Gastroesophageal sphincter (tissue), 4 donors: ENCODE measurements at places on chromosomes 12 and 14. TPM values are rescaled to one million over a fixed set of nuclear protein-coding genes. Genes with fewer than 3 reads are reported as not detected.
A peak's percentile ranks its signal among the peaks of the same experiment; 100 is the strongest.

DNA sequence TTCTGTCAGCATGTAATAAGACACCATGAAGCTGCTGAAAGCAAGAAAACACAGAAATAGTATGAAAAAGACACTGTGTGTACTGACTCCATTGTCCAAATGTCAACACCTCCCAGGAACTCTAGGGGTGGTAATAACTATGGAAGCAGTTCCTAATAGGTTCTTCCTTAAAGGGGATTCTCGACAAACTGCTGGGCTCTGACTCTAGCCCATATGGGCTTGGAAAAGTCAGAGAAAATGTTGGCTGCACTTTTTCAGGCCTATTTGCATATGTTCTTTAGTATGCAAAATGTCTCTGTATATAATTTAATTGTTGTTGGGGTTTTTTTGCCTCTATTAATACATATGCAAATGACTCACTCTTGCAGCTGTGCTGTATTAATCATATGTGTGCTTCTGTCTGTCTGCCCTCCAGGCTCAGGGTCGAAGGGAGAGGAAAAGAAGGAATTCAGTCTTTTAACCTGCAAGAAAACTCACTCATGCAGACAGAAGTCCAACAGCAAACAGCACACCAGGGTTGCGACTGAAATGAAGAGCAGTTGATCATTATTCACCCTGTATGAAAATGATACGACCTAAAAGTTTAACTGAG is 317.6 kb downstream of the SOX5 start:
- no peak for ATAC-seq
- no peaks in the 10 kb centered on the region for H3K27me3 ChIP-seq
- no peaks in the 10 kb centered on the region for H3K4me1 ChIP-seq
- H3K4me3 ChIP-seq = no peak overlapping the region
- no peaks in the 10 kb centered on the region for H3K36me3 ChIP-seq

DNA sequence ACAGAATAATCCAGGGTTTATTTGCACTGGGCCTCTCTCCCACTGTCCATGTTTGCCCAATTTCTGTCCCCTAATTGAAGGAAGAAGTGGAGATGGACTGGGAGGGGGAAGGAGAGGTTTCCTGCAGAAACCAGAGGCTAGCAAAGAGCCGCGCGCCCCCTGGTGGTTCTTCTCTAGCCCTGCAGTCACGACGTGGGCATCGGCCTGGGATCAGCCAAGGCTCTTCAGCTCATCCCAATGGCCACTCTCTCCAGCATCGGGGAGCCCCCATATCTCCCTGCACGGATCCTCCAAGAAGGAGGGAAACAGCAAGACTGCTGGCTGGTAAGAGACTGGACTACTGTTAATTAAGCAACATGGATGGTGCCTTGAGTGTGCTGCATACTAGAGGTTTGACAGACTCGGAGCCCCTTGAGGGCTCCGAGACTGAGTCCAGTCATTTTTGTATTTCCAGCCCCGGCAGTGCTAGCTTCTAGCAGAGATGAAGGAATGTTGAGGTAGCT is 18.7 kb downstream of the ZBTB39 start:
- no peaks in the 10 kb centered on the region for H3K4me1 ChIP-seq
- H3K36me3 ChIP-seq = no peaks in the 10 kb centered on the region
- no peak overlapping the region for H3K4me3 ChIP-seq
- no peak overlapping the region for H3K27ac ChIP-seq

DNA sequence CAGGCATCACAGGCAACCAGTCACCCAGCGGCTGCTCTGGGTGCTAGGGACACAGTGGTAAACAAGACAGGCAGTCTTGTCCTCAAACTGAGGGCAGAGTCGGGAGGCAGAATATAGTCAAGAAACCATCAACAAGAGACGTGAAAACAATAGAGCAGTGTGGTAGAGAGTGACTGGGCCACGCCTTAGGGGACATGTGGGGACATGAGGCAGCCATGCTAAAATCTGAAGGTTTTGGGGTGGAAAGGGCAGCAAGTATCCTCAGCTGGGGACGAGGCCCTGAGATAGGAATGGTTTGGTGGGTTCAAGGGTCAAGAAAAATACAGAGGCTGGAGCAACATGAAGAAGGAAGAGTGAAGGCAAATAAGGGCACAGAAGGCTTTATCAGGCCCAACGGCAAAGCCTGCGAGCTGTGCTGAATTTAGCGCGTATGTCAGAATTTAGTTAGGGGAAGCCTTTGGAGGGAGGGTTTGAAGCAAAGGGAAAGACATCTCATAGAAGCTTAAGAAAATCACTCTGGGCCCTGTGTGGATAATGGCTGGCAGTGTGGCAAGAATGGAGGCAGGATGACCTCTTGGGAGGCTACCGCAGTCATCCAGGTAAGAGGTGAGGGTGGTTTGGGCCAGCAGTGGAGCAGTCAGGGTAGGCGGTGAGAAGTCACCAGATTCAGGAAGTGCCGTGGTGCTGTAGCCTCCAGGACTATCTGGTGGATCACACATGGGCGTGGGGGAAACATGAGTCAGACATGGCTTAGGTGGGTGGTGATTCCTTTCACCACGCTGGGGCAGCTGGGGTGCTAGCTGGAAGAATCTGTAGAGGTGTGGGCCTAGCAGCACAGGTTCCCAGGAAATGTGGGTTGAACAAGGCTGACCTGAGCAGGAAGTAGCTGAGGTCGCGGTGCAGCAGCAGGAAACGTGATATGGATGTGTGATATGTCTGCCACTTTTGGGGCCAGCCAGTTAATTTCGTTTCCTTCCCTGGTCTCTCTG is 3.0 kb downstream of the EVL start:
- no peaks in the 10 kb centered on the region for H3K27me3 ChIP-seq
- no peak overlapping the region for H3K4me3 ChIP-seq
- H3K4me1 ChIP-seq = no peaks in the 10 kb centered on the region
- ATAC-seq = peak; percentile 29
- peak overlapping the region; percentile 25 for H3K27ac ChIP-seq
- H3K36me3 ChIP-seq = no peaks in the 10 kb centered on the region

DNA sequence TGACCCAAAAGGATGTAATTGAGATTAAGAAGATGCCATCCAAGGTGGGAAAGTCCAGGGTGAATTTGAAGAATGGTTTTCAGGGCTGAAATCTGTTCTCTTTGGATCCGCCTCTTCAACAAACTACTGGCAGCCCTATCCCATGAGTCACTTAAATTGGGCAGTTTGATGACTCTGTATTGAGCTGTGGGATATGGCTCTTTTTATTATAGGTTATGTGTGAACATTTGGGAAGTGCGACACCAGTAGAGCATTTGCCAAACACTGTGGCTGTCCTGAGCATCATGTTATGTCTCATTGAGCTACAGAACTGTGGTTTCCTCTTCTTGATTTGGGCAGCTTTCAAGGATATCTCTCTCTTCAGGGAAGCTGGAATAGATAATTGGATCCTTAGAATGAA is 22.3 kb downstream of the IFT43 start:
- no peak overlapping the region for H3K27ac ChIP-seq
- H3K4me3 ChIP-seq = no peak overlapping the region
- ATAC-seq = no peak
- H3K4me1 ChIP-seq = peaks cover 5% of the 10 kb centered on the region

Gene INSM2
- total RNA-seq = not detected

- no peaks in the 10 kb centered on the region for H3K27me3 ChIP-seq
- no peaks in the 10 kb centered on the region for H3K36me3 ChIP-seq
- no peak for ATAC-seq
- H3K4me1 ChIP-seq = no peaks in the 10 kb centered on the region
Measured at GRCh38 chr14:102150083-102150482, 10.4 kb downstream of the WDR20 start.

Gene AQP2
- not detected for total RNA-seq

- no peak for ATAC-seq
- no peak overlapping the region for H3K4me3 ChIP-seq
- no peak overlapping the region for H3K27ac ChIP-seq
- no peaks in the 10 kb centered on the region for H3K27me3 ChIP-seq
Measured at GRCh38 chr14:62001963-62002362, 239.7 kb downstream of the SNAPC1 start.

GRCh38 chr14:21255385-21256101 is 13.7 kb downstream of the HNRNPC start:
- H3K4me3 ChIP-seq = no peak overlapping the region
- H3K4me1 ChIP-seq = peaks cover 25% of the 10 kb centered on the region
- H3K27ac ChIP-seq = no peak overlapping the region
- H3K36me3 ChIP-seq = peaks cover 62% of the 10 kb centered on the region
- no peaks in the 10 kb centered on the region for H3K27me3 ChIP-seq
- no peak for ATAC-seq

- peak overlapping the region; percentile 23 for H3K4me3 ChIP-seq
- no peaks in the 10 kb centered on the region for H3K36me3 ChIP-seq
- no peak overlapping the region for H3K27ac ChIP-seq
- ATAC-seq = no peak
- peaks cover 71% of the 10 kb centered on the region for H3K27me3 ChIP-seq
Measured at GRCh38 chr12:49296034-49296835, 1.3 kb downstream of the PRPH start.

GRCh38 chr12:32454866-32455265 is 55.5 kb downstream of the FGD4 start:
- no peaks in the 10 kb centered on the region for H3K27me3 ChIP-seq
- H3K36me3 ChIP-seq = no peaks in the 10 kb centered on the region
- no peak overlapping the region for H3K4me3 ChIP-seq
- peaks cover 61% of the 10 kb centered on the region for H3K4me1 ChIP-seq
- no peak for ATAC-seq
- peak overlapping the region; percentile 66 for H3K27ac ChIP-seq

DNA sequence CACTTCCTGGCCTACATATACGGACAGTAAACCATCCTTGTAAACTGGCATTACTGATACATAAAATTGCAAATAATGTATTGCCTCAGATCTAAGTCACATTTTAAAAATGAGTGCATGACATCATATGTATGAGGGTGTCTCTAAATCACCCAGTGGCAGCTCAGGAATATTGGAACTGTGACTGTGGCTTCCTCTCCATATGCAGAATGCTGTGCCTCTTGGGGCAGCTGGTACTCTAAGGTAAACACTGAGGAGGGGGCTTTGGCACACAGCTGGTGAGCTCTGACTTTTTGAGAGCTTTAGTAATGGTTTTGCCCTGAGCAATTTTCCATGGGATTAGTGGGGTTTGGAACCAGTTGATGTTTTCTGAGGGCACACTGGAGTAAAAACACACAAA is 263.7 kb downstream of the BMP4 start:
- H3K36me3 ChIP-seq = no peaks in the 10 kb centered on the region
- no peak overlapping the region for H3K27ac ChIP-seq
- ATAC-seq = no peak
- H3K27me3 ChIP-seq = no peaks in the 10 kb centered on the region

DNA sequence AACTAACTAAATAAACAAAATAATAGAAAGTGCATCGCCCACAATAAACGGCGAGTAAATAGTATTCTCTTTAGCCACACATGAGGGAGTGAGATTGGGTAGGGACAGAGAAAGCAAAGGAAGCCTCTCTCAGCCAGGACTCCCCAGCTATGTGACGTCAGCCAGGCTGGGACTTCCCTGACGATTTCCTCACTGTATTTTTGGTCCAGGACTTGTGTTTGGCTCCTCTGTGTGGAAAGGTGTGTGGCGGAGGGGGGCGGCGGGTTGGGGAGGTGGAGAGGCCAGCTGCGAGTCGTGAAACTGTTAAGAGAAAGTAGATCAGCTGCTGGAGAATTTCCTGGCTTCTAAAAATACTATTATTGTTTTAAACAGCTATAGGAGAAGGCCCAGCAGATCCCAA is 1124.6 kb downstream of the AACS start:
- H3K27me3 ChIP-seq = peaks cover 52% of the 10 kb centered on the region
- no peak overlapping the region for H3K27ac ChIP-seq

GRCh38 chr14:101918065-101918989 is 46.0 kb upstream of the DYNC1H1 start:
- peaks cover 87% of the 10 kb centered on the region for H3K36me3 ChIP-seq
- H3K4me1 ChIP-seq = no peaks in the 10 kb centered on the region
- H3K27ac ChIP-seq = no peak overlapping the region
- ATAC-seq = no peak
- no peaks in the 10 kb centered on the region for H3K27me3 ChIP-seq

Gene BMP4
- total RNA-seq = 81.2 TPM

- H3K27me3 ChIP-seq = no peaks in the 10 kb centered on the region
- H3K4me1 ChIP-seq = no peaks in the 10 kb centered on the region
- no peak overlapping the region for H3K4me3 ChIP-seq
- no peak for ATAC-seq
- no peaks in the 10 kb centered on the region for H3K36me3 ChIP-seq
Measured at GRCh38 chr14:72129291-72129690, 197.1 kb downstream of the RGS6 start.

DNA sequence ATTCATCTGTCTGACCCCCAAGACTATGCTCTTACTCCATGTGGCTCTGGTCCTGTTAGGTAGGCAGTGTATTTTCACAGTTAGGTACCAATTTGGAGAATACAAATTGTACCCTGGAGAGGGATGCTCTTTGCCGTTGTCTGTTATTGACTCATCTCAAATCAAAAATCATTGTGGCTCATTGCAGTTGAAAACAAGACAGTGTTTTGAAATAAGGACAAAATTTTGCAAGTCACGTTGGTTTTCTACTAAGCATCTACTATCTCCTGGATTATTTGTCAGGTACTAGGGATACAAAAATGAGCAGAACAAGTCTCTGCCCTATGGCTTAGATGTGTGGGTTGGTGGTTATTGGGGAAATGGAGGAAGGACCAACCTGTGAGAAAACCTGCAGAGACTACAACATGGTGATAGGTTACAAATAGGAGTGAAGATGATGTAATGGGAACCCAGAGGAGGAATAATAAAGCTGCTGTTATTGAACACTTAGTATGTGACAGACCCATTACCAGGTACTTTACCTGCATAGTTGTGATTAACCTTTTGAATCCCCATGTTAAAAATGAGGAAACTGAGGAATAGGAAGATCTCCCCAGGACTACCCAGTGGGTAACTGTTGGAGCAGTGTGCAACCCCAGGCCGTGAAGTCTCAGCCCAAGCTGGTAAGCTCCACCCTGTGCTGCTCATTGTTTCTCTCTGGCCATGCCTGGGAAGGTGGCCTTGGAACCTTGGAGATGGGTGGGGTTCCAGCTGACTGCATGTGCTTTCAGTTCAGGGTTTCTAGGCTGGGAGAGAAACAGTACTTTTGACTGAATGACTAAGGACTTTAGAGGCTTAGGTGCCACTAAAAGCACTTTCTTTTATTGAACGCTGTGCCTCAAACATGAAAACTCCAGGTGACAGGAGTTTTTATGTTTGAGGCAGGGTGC is 72.9 kb upstream of the SRSF5 start:
- peak; percentile 55 for ATAC-seq
- peaks cover 4% of the 10 kb centered on the region for H3K4me1 ChIP-seq
- H3K36me3 ChIP-seq = no peaks in the 10 kb centered on the region
- H3K27ac ChIP-seq = peak overlapping the region; percentile 68
- H3K4me3 ChIP-seq = no peak overlapping the region
- H3K27me3 ChIP-seq = no peaks in the 10 kb centered on the region

Gene STXBP6
- 54.5 TPM for total RNA-seq

DNA sequence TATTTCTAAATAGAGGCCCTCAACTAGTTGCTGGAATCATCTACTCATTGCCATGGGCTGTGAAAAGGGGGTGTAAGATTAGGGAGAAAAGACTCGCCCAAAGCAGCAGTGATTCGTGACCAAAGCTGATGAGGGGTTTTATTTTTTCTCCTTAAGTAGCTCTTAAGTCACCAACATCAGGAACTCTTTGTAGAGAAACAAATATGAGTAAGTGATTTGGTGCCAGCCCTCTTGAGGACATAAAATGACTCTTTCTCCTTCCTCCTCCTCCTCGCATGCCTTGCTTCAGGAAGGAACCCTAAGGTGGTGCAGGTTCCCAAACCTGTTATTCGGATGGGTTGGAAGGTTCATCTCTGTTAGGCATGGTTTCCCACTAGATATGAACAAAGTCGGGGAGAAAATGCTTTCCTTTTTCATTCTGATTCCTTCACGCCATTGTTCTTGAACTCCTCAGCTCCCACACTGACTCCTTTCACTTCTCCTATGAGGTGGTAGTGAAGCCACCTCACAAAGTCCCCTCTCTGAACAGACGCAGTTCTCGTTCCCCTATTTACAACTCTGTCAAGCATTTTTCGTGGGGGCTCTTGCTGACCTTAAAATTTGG is 113.4 kb downstream of the ETV6 start:
- no peak overlapping the region for H3K4me3 ChIP-seq
- no peaks in the 10 kb centered on the region for H3K36me3 ChIP-seq
- no peaks in the 10 kb centered on the region for H3K27me3 ChIP-seq
- peaks cover 57% of the 10 kb centered on the region for H3K4me1 ChIP-seq
- ATAC-seq = no peak
